ENCODE measurements at places on chromosomes 3 and 15.

DNA sequence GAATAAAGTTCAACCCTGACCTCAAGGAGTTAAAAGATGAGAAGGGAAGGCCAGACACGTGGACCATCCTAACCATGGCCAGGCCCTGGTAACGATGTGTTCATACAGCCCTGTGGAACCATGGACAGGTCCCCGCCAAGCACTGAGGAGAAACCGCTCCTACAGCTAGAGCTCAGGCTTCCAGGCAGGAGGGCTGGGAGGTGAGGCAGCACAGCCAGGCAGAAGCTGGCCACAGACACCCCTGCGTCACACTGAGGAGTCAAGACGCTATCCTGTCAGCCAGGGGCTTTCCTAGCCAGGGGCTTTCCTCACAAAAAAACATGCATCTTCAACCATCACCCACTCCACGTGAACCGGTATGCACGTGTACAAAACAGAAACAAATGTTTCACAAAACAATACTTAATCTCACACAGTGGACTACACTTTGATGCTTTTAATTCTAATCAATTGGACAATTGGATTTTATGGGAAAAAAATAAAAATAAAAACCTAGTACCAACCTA is 73.2 kb downstream of the TBC1D2B start:
- no peak for DNase-seq

- DNase-seq: peak; percentile 22
Observed at GRCh38 chr3:127535901-127536829, 54.4 kb downstream of the TPRA1 start.

GRCh38 chr3:184361932-184362667 is 590 bp downstream of the POLR2H start:
- DNase-seq: no peak

DNA sequence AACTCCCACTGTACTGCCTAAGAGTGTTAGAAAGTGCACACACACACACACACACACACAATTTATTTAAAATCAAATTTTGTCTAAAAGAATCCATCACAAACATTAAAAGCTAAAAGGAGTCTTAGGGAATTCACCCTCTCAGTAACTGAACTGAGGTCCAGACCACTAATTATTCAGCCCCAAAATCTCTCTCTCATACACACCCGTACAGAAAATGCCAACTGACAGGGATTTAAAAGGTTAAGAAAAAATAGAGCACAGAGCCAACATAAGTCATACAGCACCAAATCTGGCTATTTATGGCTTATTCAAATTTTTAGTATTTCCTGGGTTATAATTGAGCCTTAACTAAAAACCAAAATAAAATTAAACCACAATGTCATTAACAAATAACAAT is 20.7 kb downstream of the GBE1 start:
- no peak for DNase-seq

DNA sequence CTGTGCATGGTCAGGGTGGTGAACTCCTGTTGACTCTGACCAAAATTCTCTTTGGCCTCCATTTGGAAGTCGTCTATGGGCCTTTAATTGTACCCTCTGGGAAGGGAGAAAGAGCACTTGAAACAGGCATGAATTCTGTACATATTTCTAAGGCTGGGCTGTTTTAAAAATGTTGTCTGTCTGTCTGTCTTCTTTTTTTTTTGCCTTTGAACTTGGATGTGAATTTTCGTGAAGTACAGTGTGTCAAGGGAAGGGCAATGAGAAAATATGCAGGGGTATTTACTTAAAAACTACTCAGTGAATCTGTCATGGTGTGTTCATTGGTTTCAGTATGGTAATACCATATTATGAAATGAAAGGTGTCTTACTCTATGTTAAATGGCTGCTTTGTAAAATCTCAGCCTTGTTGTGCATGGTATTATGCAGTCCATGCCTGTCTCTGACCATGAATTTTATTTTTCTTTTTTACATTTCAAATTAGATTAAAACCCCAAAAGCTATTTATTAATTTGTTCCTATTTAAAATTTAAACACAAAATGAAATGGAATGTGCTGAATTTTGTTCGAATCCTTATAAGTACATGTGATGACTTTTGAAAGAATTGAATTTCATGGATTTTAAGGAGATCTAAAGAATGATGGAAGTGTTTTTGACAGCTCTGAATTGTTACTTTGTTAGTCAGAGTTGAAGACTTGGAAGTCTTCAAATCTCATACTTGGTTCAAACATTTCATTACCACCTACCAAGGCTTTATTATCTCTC is 51.1 kb downstream of the RARB start:
- DNase-seq: no peak

- no peak for DNase-seq
Observed at GRCh38 chr15:87416591-87417257, 839.8 kb downstream of the NTRK3 start.

DNA sequence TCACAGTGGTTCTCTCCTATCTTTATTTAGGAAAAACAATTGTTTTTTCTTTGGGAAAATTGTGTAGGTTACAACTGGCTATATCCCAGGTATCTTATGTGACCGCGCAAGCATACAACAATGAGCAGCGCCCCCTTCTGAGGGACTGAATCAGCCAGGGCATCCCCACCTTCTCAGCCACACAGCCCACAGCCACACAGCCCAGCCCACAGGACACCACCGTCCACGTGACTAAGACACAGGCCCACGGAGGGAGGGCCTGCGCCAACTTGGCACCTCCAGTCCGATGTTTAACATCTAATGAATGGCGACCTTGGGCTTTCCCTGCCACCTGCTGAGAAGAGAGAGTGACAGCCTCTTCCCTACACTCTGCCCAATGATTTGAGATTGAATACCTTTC is 68.1 kb downstream of the ATP10A start:
- DNase-seq: no peak

DNA sequence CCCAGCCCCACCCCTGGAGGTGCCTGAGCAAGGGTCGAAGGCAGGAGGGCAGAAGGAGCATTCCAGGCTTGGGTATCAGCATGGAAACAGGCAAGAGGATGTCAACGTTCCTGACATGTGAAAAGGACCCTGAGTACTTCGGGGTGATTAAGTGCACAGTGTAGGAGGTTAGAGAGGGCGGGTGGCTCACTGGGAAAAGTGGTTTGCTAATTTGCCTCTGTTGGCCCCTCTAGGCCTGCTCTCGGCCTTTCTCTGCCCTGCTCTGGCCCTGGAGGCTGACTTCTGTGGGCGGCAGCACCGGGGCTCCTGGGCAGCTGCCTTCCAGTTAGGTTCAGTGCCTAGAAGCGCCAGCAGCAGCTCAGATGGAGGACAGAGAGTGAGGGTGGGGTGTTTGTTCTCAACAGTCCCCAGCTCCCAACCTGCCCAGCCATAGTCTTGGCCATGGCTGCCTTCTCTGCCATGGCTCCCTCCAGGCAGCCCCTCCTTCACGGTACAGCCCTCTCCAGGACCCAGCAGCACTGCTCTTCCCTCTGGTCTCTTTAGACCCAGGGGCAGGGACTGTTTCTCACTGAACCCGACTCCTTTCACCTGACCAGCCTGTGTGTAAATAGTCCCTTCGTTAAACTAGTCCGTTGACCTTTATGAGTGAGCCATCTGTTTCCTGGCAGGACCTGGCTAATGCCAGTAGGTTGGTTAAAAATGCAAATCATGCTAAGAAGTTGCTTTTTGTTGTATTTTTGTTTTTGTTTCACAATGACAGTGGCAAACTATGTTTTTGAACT is 107.1 kb upstream of the TPM1 start:
- peak; percentile 58 for DNase-seq

DNA sequence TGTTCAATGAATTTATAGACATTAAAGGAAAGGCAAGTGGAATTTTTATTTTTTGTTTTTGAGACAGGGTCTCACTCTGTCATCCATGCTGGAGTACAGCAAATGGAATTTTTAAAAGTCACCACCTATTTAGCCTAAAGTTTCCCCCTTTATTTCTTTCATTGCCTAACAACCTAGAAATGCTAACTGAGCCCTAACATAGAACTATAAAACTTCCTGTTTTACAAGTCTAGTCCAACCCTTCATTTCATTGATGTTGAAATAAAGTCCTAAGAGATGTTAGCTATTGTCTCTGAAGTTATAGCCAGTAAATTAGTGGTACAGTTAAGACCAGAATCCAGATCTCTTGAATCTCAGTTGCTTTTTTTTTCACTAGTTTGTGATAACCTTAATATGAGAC is 39.0 kb downstream of the MAPK6 start:
- no peak for DNase-seq

GRCh38 chr15:43317566-43318184 is 12.7 kb downstream of the LCMT2 start:
- no peak for DNase-seq

DNA sequence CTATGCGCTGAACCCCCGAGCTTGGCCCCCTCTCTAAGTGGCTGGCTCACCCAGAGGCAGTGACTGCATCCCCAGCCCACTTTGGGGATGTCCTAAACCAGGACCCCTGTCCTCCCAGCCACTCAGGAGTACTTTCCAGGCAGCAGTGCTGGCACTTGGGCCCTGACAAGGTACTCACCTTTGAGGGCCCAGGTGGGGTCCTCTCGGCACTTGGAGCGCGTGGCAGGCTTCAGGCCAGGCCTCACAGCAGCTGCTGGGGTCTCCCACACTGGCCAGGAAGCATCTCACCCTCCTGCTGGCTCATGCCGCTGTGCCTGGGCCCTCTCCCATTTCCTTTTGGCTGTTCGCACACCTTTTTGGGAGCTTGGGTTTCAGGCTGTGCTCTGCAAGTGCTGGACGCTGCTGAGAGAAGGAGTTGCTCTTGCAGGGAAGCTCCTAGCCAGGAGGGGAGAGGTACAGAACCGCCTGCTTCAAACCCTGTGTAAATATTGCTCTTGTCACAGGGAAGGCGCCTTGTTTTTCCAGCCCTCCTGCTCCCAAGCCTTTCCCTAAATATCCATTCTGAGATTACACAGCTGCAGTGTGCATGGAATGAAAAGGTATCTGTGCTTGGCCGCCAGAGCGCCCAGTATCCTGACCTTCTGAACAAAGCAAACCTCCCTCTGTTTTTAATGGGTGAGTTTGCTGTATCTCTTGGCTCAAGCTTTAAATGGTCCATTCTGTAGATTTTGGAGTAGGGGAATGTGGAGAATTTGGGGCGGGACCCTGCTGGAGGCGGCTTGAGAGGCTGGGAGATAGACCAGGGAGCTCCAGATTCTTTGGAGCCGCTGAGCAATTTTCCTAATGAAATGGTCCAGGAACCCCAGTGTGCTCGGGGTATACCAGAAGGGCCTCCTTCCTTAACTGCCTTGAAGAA is 45.6 kb downstream of the DNASE1L3 start:
- no peak for DNase-seq

DNA sequence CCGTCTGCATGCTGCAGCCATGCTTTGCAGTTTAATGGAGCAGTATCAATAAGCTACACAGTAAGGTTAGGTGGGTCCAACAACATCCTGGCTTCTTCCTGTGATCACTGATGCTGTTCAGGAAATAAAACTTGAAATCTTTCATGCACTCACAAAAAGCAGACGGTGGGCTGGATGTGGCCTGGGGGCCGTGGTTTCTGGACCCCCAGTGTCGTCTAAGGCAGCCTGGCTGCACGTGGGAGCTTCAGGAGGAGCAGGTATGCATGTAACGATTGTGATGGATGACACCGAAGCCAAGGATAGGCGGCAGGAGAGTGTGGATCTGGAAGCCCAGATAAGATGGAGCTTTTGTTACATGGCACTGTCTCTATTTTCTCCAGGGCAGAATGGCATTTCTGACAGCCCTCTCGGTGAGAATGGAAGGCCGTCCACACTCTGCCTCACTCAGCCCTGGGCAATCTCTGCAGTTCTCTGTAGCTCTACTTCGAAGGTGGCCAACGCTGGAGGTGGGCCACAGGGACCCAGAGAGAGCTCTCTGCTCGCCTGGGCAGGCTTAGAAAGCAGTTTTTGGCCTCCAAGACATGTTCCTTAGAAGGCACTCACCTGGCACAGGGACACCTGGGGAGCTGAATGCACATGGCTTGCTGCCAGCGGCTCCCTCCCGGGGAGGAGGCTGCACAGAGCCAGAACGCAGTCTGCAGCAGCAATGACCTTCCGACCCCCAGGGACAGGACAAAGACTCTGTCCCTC is 46.4 kb upstream of the IQSEC1 start:
- DNase-seq: no peak

- DNase-seq: no peak
Observed at GRCh38 chr15:67061811-67062368, 3.5 kb upstream of the SMAD3 start.

- DNase-seq: no peak
Observed at GRCh38 chr3:12159227-12159601, 502 bp upstream of the TIMP4 start.

- peak; percentile 22 for DNase-seq
Observed at GRCh38 chr3:197428117-197428801, 127.5 kb downstream of the BDH1 start.

DNA sequence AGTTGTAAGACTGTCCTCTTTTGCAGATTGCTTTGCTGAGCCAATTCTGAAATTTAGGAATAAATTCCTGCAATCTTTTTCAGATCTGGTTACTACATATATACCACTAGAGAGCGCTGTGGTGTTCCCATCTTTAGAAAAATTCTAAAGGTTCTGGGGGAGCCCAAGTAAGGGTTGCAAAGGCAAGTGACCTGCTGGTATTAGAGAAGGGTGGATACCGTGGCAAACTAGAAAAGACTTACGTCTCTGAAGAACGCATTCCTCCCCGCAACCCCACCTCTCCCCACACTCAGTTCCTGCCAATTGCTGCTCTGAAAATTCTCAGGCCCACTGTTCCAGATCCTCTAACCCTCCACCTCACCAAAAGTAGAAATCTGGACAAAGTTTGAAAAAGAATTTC is 48.5 kb downstream of the EFHB start:
- DNase-seq: peak; percentile 59

GRCh38 chr15:81091889-81092558 is 42.0 kb upstream of the CFAP161 start:
- peak; percentile 52 for DNase-seq

GRCh38 chr3:13783476-13783875 is 96.4 kb downstream of the WNT7A start:
- no peak for DNase-seq

- DNase-seq: no peak
Observed at GRCh38 chr3:32104492-32104891, 1.9 kb upstream of the GPD1L start.

GRCh38 chr15:67127331-67127664 is 61.9 kb downstream of the SMAD3 start:
- DNase-seq: peak; percentile 51

DNA sequence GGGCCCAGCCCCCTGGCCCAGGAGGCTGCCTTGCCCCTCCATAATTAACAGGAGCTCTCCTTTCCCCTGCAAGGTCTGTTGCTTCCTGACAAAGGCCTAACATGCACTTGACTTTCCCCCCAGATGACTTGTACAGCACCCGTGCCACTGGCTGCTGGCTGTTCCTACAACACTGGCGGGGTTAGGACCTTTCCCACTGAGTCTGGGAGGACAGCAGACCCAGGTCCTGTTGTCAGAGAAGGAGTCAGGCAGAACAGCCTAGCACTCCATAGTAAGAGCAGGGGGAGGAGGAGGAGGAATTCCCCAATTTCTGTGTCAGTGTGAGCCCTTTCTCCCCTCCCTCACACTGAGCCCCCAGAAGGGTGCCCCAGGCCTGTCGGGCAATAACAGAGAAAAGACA is 99.2 kb downstream of the CORO2B start:
- no peak for DNase-seq
